ENCODE measurements at places on chromosomes 7 and 10. TPM values are rescaled to one million over a fixed set of nuclear protein-coding genes. Genes with fewer than 3 reads are reported as not detected.

The CDC123 gene
- total RNA-seq = 76.0 TPM

The CPA1 gene
- not detected for total RNA-seq

- no peak overlapping the region for H3K4me3 ChIP-seq
- no peak overlapping the region for H3K27ac ChIP-seq
- DNase-seq = no peak
- peaks cover 9% of the 10 kb centered on the region for H3K36me3 ChIP-seq
- no peaks in the 10 kb centered on the region for H3K27me3 ChIP-seq
These were observed 81.0 kb downstream of the TMEM270 start for GRCh38 chr7:73941836-73942551.

The MYOF gene
- total RNA-seq = 0.42 TPM

DNA sequence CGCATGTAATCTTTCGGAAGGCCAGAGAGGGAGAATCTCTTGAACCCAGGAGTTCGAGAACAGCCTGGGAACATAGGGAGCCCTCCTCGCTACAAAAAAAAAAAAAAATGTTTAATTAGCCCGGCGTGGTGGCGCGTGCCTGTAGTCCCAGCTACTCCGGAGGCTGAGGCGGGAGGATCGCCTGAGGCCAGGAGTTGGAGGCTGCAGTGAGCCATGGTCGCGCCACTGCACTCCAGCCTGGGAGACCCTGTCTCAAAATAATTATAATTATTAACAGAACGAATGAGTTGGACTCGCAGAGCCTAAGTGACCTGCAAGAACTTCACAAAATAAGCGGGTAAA, 794 bp downstream of the PCGF6 start:
- H3K27ac ChIP-seq = peak overlapping the region; percentile 79
- no peaks in the 10 kb centered on the region for H3K36me3 ChIP-seq
- H3K4me1 ChIP-seq = peaks cover 2% of the 10 kb centered on the region
- H3K4me3 ChIP-seq = peak overlapping the region; percentile 83
- peak; percentile 19 for DNase-seq

The PIK3CG gene
- total RNA-seq = not detected

The RNLS gene
- 4.4 TPM for total RNA-seq

The ANXA8 gene
- not detected for total RNA-seq

The GOLGA7B gene
- 21.5 TPM for total RNA-seq

DNA sequence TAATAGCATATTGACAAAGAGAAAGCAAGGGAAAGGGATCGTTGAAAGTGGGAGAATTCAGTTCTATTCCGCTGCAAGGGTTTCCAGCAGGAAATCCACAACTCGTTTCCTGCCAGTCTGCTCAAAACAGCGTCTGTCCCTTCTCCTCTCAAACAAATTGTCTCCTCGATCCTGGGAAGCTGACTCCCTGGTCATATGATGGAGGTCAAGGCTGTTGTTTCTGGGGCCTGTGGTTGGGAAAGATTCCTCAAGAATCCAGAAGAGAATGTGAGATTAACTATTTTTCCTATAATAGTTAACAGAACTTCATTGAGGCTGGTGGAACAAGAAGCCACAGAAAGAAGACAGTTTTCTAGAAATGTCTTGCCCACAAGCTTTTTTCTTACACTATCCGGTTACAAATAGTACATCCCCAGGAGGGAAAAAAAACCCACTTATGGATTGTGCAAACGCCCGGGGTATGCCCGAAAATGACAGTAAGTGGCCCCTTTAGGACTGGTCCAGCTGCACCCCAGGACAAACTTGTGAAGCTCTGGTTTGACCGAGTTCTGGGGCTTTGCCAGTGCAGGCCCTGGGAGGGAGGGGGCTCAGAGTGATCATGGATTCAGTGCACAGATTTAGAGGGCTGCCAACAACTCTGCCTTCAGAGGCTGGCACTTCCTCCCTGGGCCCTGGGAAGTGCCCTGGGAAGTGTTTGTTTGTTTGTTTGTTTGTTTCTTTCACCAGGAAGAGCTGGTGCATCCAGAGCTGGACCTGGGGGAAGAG, 49.4 kb upstream of the CTBP2 start:
- no peaks in the 10 kb centered on the region for H3K4me1 ChIP-seq
- H3K36me3 ChIP-seq = no peaks in the 10 kb centered on the region
- H3K27me3 ChIP-seq = no peaks in the 10 kb centered on the region
- no peak overlapping the region for H3K4me3 ChIP-seq

GRCh38 chr10:12077580-12078180, 8.9 kb downstream of the DHTKD1 start:
- H3K27ac ChIP-seq = no peak overlapping the region
- no peak for DNase-seq
- H3K4me3 ChIP-seq = peak overlapping the region; percentile 18
- no peaks in the 10 kb centered on the region for H3K4me1 ChIP-seq
- peaks cover 4% of the 10 kb centered on the region for H3K36me3 ChIP-seq
- peaks cover 4% of the 10 kb centered on the region for H3K27me3 ChIP-seq

GRCh38 chr7:1914321-1914720, 244.2 kb downstream of the ELFN1 start:
- no peaks in the 10 kb centered on the region for H3K36me3 ChIP-seq
- H3K27me3 ChIP-seq = peaks cover 3% of the 10 kb centered on the region
- H3K4me3 ChIP-seq = no peak overlapping the region

DNA sequence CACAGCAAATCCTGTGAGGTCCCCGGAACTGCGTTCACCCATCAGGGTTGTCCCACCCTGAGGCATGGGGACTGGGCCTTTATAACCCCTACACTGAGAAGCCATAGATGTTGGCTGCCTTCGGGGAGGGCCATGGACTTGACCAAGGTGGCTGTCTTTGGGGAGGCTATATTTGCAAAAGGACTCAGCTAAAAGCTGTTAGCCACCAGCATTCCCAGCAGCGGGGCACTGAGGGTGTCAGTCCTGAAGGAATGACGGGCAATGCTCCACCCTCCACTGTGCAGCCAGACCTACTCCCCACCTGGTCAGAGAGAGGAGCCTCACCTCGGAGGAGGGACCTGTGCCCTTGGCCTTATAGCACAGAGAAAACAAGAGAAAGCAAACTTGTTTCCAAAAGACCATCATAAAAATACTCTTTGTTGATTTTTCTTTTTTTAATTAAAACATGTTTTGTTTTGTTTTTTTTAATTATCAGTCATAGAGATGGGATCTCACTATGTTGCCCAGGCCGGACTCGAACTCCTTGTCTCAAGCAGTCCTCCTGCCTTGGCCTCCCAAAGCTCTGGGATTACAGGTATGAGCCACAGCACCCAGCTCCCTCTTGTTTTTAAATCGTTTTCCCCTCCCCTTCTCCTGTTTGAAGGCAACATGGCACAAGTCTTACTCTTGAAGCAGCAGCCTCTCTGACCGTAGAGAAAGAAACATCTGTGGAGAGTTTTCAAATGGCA, 26.7 kb upstream of the CUX1 start:
- H3K36me3 ChIP-seq = no peaks in the 10 kb centered on the region
- H3K27ac ChIP-seq = no peak overlapping the region
- H3K4me1 ChIP-seq = no peaks in the 10 kb centered on the region

DNA sequence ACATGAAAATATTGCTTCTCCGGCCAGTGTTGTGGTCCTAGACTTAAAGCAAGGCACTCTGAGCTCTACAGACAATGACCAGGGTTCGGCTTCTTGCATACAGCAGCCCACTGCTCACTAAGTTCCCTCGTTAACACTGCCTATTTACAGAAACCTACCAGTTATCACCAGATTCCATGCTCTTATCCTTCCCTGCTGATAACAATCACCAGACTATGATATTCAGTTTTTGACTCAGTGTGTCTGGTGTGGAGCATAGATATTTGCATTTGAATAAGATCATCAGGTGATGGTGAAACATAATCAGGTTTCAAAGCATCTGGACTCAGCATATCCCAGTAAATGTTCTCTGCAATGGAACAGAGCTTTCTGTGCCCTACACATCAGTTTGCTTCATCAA, 182.3 kb downstream of the SNX13 start:
- no peaks in the 10 kb centered on the region for H3K27me3 ChIP-seq
- no peak for DNase-seq
- no peaks in the 10 kb centered on the region for H3K36me3 ChIP-seq
- peaks cover 4% of the 10 kb centered on the region for H3K4me1 ChIP-seq

The SH2D4B gene
- total RNA-seq = 0.12 TPM

DNA sequence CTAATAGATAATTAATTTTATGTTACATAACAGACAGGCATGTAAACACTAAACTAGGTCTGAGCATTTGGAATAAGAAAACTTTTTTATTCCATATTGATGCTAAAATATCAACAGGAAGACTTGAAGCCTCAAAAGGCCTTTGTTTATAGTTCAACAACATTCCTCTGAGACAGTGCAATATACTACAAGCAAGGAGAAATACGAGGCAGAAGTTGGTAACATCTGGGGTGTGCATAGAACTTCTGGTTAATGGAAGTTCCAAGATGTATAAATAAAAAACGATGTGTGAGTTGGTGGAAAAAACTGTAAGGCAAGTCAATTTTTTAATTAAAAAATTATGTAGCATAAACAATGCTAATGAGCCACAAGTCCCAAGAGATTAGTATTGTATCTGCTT, 139.6 kb downstream of the SKAP2 start:
- no peak overlapping the region for H3K4me3 ChIP-seq
- H3K4me1 ChIP-seq = no peaks in the 10 kb centered on the region
- no peak for DNase-seq
- no peak overlapping the region for H3K27ac ChIP-seq
- H3K36me3 ChIP-seq = no peaks in the 10 kb centered on the region
- H3K27me3 ChIP-seq = no peaks in the 10 kb centered on the region

The FANK1 gene
- total RNA-seq = 0.59 TPM

The EPO gene
- total RNA-seq = not detected

- no peaks in the 10 kb centered on the region for H3K4me1 ChIP-seq
- H3K4me3 ChIP-seq = no peak overlapping the region
- H3K27me3 ChIP-seq = no peaks in the 10 kb centered on the region
- DNase-seq = no peak
- H3K27ac ChIP-seq = no peak overlapping the region
These were observed 187.5 kb downstream of the GPAM start for GRCh38 chr10:111996103-111996502.

- no peak overlapping the region for H3K27ac ChIP-seq
- H3K4me1 ChIP-seq = peaks cover 2% of the 10 kb centered on the region
- H3K4me3 ChIP-seq = no peak overlapping the region
- H3K36me3 ChIP-seq = peaks cover 5% of the 10 kb centered on the region
These were observed 221.3 kb downstream of the PTPRN2 start for GRCh38 chr7:158366346-158366745.

DNA sequence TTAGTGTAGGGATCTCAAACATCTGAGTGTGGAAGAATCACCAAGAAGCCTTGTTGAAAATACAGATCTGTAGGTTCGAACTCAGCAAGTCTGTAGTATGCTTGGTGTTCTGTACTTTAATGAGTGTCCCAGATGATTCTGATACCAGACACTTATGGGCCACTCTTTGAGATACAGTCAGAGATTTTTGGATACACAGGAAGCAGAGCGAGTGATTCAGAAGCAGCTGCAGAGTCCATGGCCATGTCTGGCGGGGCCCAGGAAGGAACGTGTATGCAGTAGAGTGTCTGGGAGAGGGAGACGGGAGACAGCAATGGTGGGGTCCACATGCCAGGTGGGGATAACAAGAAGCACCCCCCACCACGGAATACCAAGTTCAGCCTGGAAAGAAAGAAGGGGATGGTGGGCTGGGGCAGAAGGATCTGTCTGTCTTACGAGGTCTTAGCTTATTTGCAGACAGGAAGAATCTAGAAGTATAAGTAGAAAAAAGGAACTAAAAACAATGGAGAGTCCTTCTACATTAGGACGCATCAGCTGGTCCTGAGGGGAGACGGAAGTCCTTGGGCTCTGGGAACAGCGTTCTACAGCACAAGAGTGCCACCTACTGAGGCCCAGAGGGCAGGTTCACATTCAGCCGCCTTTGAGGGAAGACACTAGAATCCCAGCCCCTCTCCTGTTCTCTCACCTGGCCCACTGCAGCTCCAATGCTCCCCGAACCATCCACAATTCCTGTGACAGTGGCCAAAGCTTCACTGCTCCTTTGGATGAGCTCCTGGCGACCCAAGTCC, 55.4 kb downstream of the SLC37A3 start:
- H3K27me3 ChIP-seq = no peaks in the 10 kb centered on the region
- no peaks in the 10 kb centered on the region for H3K4me1 ChIP-seq
- H3K4me3 ChIP-seq = no peak overlapping the region
- H3K27ac ChIP-seq = no peak overlapping the region

The ASAH2 gene
- 11.3 TPM for total RNA-seq

GRCh38 chr7:17447728-17448478, 149.5 kb downstream of the AHR start:
- H3K27ac ChIP-seq = no peak overlapping the region
- H3K4me3 ChIP-seq = no peak overlapping the region
- peaks cover 2% of the 10 kb centered on the region for H3K27me3 ChIP-seq
- DNase-seq = no peak
- peaks cover 4% of the 10 kb centered on the region for H3K36me3 ChIP-seq

DNA sequence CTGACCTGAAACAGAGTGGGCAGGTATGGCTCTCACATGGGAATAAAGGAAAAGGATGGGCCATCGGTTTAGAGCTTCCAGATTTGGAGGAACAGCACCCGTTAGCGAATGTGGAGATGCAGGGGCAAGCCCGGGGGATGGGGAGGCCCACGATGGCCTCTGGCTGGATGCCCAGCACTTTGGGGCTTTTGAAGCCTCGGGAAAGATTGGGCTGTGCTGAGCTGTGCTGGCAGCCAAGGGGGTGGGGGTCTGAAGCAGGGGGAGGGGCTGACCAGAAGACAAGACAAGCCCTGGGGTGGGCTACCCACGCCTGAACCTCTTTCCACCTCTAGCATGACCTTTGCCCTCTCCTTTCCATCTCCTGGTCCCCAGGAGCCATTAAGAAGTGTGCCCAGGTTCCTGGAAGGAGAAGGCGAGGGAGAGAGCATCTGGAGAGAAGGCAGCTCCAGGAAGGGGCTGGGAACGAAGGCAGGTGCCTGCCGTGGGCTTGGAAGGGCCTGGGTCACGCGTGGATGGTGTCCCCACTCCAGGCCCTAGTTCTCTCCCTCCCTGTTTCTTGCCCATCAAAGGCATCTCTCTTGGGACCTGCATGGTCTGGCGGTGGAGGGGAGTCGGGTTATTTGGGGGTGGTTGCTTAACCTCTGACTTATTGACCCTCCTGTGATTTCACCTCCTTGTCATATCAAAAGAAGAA, 39.7 kb downstream of the JAKMIP3 start:
- H3K27me3 ChIP-seq = no peaks in the 10 kb centered on the region
- DNase-seq = no peak
- no peaks in the 10 kb centered on the region for H3K4me1 ChIP-seq
- H3K27ac ChIP-seq = no peak overlapping the region
- H3K36me3 ChIP-seq = no peaks in the 10 kb centered on the region

DNA sequence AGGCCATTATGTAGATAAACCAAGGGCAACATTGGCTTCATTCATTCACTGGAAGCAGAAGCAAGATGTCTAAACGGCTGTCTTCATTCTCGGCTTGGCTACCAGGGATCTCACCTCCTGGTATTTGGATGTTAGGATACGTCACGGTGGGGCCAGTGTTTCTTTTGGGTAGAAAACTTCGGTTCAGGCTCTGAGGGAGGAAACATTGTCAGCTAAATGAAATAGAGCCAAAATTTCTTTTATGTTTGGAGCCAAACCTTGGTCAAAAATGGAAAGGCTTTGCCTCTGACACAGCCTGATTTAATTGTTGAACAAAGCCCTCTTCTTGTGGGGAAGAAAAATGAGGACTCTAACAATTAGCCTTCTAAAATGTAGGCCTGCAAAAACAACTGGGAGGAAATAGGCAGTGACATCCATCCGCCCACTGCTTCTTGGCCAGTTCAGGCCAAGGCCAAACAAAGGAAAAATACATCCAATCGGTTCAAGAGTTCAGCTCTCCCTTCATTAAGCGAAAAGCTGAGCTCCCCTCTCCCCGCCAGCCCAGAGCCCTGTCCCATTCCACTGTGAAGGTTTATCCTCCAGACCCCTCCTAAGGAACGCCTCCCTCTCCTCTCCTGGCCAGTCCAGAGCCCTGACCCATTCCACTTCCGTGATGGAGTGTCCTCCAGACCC, 44.4 kb downstream of the PFKFB3 start:
- no peaks in the 10 kb centered on the region for H3K36me3 ChIP-seq
- H3K4me3 ChIP-seq = no peak overlapping the region
- no peak for DNase-seq
- no peak overlapping the region for H3K27ac ChIP-seq
- H3K27me3 ChIP-seq = no peaks in the 10 kb centered on the region
- H3K4me1 ChIP-seq = no peaks in the 10 kb centered on the region

The SFRP5 gene
- total RNA-seq = not detected

The GPNMB gene
- not detected for total RNA-seq

The ASB4 gene
- total RNA-seq = not detected

Measured in glutamatergic neuron (in vitro differentiated cells).